NCI-H1930 (cell line): ENCODE measurements at places on chromosomes 13 and 19.

DNA sequence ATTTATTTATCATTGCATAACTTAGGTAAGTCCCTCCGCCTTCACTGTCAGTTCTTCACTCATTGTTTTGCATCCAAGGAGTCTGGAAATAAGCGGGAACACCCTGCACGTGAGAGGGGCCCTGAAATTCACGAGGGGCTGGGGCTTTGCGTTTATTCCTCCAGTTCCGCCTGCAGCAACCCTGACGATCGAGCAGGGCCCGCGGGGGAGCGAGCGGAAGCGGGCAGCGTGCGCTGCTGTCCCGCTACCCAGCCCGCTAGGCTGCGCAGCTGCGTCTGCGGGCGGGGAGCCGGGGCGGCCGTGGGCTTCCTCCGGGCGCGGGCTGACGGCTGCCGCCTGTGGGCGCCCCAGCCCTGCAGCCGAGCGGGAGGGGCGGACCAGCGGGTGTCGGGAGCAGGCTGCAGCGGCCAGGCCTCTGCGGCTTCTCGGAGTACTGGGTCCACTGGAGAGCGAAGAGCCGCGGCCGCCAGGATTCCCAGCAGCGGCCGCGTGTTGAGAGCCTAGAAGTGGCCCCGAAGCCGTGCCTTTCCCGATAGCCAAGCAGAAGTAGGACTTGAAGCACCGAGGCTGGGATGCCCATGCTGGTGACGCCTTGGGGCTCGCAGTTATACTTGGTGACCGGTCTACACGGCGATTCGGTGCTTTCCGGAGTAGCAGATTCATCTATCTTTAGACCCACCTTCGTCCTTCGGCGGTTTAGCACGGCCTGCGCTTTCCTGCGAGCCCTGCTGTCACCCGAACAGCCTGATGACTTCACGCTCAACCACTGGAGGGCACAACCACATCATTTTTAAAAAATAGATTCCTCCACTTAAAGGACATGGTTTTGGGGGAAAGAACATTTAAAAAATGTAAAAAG, 32.9 kb upstream of the SACS start:
- DNase-seq, result peak; percentile 69

GRCh38 chr19:872266-872951, 12.9 kb downstream of the CFD start:
- no peak for DNase-seq

DNA sequence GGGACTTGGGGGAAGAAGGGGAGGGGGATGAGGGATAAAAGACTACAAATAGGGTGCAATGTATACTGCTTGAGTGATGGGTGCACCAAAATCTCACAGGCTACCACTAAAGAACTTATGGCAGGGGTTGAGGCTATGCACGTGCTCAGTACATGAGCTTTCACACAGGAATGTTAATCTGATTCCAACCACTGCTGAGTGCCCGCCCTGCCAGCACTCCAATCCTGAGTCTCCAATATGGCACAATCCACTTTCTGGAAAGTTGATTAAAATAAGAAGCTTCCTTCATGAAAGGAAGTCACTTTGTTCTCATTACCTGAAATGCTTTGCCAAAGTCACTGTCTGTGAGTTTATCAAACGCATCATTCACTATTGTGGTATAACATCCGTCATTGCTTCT, 463.0 kb downstream of the IRS2 start:
- no peak for DNase-seq

GRCh38 chr13:70324519-70324918, 216.3 kb upstream of the KLHL1 start:
- no peak for DNase-seq

- DNase-seq, result no peak
These were observed 5.6 kb downstream of the RASL11A start for GRCh38 chr13:27276188-27276587.

- DNase-seq, result no peak
These were observed 838.2 kb downstream of the SLITRK6 start for GRCh38 chr13:84961023-84961422.

- DNase-seq, result no peak
These were observed 2.7 kb upstream of the RPS16 start for GRCh38 chr19:39438270-39438934.

DNA sequence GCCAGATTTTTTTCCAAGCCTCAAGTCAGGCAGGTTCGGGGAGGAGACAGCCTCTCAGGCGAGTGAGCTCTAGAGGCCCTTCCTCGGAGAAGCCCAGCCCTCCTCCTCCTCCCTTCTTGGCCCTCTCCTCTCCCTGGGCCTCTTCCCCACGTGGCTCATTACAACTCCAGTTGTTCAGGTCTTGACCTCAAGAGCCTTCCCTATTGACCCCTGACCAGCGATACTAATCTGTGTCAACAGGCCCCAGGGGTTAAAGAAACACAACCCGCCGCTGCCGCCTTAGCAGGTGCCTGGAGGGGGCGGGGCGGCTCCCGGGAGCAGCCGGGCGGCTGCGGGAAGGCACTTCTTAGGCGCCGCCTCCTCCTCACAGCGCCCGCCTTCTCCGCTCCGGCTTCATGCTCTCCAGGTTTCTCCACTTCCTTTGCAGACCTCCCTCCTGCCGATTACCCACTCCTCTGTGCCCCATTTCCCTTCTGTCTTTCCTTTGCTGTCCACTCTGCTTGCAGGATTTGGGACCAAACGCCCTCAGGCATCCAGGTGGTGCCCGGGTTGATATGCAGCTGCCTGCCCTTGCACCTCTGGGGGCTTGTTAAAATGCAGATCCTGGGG, 51.0 kb downstream of the LYL1 start:
- no peak for DNase-seq

GRCh38 chr13:106850973-106851650, 283.2 kb upstream of the ARGLU1 start:
- no peak for DNase-seq

DNA sequence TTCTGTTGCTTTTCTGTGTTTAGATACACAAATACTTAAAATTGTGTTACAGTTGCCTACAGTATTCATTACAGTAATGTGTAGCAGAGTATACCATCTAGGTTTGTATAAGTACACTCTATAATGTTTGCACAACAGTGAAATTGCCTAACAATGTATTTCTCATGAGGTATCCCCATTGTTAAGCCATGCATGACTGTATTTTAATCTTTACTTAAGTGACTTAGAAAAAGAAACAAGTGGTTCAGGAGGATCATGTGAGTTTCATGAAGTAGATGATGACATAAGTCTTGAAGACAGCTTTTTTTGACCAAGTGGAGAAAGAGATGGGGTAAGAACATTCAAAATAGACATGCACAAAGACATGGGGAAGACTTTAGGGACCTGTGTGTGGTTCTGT, 8.4 kb upstream of the KCTD4 start:
- DNase-seq, result no peak

DNA sequence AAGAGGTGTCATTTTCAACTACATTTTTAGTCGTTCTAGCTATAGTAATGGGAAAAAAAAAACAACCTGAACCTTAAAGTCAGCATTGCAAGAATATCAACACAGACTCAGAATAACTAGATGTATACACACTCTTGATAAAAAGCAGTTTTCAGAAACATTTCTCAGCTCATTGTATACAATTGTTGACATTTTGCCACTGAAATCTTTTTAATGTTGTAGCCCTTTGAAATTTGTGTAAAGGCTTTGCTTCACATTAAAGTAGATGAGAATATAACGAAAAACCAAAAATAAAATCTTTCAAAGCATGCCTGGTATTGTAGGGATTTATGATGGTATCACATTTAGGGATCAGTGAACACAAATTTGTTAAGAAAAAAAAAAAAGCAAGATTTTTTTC, 87.2 kb upstream of the SLC10A2 start:
- DNase-seq, result no peak

GRCh38 chr13:90867336-90867683, 480.2 kb upstream of the MIR17HG start:
- peak; percentile 15 for DNase-seq

DNA sequence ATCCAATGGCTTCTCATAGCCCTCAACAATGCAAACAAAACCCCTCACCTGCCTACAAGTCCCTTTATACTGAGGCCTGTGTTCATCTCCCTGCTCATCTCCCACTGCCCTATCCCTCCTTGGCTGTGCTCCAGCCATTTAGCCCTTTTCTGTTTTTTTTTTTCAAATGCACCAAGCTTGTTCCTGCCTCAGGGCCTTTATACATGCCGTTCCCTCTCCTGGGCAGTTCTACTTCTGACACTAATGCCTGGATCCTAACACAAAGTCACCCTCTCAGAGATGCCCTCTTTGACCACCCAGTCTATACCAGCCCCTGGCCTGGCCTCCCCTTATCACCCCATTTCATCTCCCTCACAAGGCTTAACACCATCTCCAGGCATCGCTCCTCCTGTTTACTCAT, 26.9 kb downstream of the ZNF574 start:
- no peak for DNase-seq

GRCh38 chr13:44508562-44509077, 67.5 kb downstream of the TSC22D1 start:
- no peak for DNase-seq

DNA sequence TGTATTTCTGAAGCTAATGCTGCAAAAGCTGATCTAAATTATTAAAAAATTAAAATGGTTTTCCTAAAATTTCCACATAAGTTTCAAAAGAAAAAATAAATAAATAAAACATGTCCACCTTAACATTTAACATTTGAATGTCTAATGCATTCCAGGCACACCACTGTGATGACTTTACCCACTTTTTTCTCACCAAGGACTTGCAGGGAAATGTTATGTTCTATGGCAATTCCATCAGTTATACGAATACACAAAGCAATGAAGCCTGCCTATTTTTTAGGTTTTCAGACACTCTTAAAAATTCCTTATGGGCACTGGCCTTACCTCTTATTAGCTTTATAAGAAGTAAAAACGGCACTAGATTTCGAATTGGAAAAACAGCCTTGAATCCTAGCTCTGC, 10.2 kb downstream of the TSC22D1 start:
- no peak for DNase-seq

DNA sequence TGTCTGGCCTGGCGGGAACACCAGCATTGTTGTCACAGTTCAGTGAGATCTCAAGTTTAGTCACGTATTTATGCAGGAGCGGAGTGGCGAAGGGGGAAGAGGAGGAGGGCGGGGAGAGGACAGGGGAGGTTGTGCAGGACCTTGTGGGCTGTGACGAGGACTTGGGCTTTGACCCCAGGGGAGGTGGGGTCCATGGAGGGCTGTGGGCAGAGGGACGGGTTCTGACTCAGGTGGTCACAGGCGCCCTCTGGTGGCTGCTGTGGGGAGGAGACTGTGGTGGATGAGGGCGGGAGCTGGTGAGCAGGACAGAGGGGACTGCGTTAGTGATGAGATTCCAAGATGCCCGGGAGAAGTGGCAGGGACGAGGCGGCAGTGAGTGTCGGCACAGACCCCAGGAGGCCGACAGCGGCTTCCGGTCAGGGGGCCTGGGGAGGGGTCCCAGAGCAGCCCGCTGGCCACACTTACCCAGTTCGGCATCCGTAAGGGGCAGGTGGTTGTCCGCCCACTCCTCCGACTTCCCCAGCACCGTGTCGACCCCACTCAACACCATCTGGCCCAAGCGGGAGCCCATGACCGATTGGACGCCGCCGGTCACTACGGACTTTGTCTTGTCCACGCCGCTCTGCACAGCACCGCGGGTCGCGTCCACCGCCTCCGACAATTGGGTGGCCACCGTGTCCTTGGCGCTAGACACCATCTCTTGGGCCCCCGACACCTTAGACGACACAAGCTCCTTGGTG, 15.7 kb downstream of the PLIN3 start:
- DNase-seq, result peak; percentile 46

GRCh38 chr13:75761369-75761768, 125.2 kb downstream of the LMO7 start:
- DNase-seq, result no peak

DNA sequence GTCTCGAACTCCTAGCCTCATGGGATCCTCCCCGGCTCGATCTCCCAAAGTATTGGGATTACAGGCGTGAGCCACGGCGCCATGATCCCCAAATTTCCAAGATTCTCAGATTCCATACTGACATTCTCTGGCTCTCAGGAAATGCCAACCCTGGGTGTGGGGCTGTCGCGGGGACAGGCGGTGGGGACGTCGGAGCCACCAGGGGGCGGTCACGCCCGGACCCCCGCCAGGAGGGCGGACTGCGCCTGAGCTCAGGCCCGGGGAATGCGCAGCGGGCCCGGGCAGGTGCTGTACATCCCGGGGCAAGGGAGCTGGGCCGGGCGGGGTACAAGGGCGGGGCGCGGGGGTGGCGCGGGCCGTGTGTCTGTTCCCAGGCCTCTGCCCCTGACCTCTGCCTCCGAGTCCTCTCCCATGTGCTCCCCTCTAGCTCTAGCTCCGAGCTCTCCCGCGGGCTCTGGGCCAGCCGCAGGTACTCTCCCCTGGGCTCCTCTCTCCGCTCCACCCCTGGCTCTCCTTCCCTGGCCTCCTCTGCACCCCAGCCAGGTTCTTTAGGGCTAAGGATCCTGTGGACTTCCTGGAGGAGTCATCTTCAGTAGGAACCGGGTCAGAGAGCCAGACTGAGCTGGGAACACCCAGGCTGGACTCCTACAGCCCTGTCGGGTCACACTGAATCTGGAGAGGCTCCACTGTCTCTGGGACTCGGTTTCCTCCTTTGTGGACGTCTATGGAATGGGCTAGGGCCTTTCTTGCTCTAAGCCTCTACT, 2.4 kb downstream of the PPP1R13L start:
- DNase-seq, result no peak

GRCh38 chr19:32251634-32252332, 93.6 kb upstream of the ZNF507 start:
- no peak for DNase-seq

- DNase-seq, result no peak
These were observed 113.5 kb downstream of the COG6 start for GRCh38 chr13:39768962-39769361.

- no peak for DNase-seq
These were observed 2.9 kb downstream of the LDLR start for GRCh38 chr19:11092181-11092538.

DNA sequence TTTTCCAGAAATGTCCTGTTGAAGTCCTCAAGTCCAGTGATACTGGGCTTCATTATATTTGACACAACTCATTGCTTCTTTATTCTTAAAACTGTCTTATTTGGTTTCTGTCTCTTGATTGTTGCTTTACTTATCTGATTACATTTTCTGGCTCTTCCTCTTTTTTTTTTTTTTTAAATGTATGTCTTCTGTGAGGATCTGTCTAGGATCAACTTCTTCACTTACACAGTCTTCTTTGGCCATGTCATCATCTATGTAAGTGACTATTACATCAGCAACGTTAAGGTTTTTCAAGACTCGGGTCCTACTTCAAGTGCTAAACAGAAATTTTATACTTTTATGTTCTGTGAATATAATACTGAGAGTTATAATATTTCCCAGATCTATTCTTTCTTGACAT, 162.1 kb downstream of the PDS5B start:
- DNase-seq, result no peak

GRCh38 chr13:58879114-58879513, 1247.6 kb downstream of the PCDH17 start:
- DNase-seq, result no peak
